ENCODE measurements at places on chromosomes 7 and 10.

GRCh38 chr7:152136686-152137085 lies 111.2 kb downstream of the GALNT11 start:
- no peak for DNase-seq

- no peak for DNase-seq
These were observed 39.5 kb downstream of the GSDME start for GRCh38 chr7:24717694-24718320.

DNA sequence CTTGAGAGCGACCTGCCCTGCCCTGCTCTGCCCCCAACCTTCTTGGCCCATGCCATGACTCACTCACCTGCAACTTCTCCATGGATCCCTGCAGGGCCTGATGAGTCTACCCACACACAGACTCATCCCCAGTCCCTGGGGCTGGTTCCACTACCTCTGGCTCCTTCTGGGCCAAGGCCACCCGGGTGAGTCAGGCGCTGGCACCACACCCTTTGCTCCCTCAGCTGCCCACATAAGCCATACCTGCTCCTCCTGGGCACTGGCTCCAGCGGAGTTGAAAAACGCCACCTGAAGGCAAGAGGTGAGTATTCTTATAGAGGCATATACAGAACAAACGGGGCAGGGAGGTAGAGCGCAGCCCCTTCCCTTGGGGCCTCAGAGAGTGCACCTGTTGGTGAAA lies 16.2 kb upstream of the MTPAP start:
- DNase-seq = no peak

DNA sequence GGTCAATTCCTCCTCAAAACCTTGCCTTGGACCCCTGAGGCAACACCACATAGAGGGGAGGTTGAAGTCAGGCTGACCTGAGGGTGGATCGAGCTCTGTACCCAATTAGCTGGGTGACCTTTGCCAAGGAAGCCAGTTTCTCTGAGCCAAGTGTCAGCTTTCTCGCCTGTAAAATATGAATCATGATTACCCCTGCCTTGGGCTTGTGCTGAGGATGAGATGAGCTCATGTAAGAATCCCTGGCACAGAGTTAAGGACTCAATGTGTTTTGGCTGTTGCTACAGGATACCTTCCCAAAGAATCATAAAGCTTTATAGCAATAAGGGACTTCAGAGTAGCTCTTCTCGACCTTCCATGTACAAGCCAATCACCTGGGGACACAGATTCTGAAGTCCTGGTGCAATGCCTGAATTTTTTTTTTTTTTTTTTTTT lies 43.5 kb upstream of the CACUL1 start:
- no peak for DNase-seq

DNA sequence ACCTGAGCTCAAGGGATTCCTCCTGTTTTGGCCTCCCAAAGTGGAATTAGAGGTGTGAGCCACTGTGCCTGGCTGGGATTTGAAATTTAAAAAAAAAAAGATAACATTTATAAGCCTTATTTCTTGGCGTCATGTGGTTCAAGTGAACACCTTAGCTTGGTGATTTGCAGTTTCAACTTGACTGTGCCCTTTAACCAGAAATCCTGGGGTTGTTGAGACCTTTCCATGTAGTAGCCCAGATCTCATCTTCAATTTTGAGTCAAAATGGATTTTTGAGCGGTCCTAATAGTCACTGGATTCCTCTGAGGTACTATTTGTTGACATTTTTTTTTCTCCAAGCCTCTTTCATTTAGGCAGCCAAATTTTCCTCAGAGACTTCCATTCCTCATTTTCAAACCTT lies 29.5 kb upstream of the FBXW4 start:
- no peak for DNase-seq

DNA sequence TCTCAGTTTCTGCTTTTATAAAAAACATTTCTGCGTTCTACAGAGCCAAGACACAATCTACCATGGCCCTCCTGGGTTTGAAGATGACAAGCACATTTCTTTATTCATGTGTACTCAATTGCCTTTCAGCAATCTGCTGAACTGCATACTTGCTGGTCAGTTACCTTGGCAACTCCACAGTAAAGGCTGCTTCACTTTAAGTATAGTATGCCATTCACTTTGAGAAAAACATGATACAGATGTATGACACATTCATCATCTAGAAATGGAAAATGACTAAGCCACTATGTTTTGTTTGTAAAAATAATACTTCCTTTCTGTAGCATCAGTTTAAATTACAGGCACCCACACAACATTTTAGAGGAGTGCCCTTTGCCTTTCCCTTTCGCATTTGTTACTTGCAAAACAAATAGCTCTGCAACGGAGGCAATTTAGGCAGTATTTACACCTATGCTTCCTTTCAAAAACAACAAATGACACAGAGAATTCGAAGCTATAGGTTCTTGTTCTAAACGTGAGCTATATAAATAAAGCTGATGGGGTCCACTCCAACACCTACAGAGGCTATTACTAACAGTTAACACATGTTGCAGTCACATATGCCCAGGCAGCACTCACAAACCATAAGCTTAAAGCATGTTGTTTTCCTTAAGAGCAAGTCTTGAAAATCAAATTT lies 23.5 kb downstream of the SGCE start:
- peak; percentile 16 for DNase-seq

DNA sequence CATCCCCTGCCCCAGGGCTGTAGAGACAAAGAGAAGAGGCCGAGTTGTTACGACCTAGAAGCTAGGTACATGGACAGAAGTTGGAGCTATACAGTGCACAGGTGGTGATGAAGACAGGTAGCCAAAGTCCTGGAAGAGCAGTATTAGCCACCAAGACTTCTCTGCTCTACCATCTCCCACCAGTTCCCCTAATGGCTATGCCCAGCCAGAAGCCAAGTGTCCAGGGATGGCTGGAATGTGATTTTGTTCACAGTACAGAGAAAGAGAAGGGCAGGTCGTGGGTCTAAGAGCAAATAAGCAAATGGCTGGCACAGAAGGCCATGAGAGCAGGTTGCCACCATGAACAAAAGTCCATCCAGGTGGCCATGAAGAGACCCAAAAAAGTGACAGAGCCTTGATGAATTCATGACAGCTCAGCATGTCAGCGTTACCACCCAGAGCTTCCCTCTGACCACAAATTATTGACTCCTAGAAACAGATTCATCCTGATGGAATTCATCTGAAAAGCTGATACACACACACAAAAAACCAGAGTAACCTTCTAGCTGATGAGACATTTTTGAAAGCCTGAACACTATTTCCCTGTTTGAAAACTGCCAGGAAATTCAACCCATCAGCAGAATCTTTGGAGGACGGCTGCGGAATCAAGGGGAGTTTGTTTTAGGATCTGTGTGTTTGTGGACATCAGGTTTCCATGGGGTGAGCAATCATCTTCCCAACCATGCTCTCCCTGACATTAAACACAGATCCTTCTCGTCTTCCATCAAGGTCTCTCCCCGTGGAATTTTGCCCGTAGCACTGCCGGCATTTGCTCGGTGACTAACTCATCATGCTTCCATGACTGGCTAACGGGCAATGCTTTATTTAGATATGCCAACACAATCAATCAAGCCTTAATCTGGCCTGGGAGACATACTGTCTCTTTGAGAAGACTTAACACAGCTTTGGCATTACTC lies 906.7 kb upstream of the AUTS2 start:
- DNase-seq = no peak

- DNase-seq = peak; percentile 88
These were observed at the start of gene ZNF503 for GRCh38 chr10:75401569-75402485. TSS of gene ZNF503 (minus strand) at chr10:75401764. CDS start at chr10:75401419, 345 bp downstream.

- DNase-seq = no peak
These were observed 85.8 kb downstream of the PAXIP1 start for GRCh38 chr7:154916856-154917807.

DNA sequence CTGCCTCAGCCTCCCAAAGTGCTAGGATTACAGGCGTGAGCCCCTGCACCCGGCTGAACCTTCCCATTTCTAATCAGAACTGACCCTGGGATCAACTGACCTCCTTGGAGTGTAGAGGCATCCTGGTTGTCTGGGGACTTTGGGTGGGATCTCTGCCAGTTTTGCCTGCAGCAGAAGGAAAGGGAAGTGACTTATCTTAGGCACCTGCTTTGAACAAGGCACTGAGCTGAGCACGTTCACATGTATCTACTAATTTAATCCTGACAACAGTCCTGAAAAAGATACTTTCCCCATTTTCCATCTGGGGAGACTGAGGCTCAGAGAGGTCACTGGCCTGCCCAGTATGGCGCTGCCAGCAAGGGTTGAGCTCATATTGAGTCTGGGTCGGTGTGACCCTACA lies 153.4 kb downstream of the CUX1 start:
- DNase-seq = no peak

DNA sequence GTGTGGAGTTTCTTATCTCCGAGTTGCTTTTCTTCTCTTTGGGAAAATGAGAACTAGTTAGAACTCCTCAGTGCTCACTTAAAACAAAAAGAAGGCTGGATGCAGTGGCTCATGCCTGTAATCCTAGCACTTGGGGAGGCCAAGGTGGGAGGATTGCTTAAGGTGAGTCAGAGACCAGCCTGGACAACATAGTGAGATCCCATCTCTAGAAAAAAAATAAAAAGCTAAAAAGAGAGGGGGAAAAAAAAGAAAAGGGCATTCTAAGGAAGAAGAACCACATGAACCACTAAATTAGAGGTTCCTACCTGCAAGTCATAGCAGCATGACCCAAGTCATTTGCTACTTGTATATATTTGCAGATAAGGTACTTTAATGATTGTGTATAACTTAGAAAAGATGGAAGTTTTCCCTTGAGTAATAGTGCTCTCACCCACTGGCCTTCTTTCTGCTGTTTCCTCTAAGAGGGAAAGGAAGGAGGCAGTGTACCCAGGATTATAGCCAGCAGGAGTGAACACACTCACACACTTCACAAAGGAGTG lies 87.8 kb downstream of the CCDC71L start:
- no peak for DNase-seq

DNA sequence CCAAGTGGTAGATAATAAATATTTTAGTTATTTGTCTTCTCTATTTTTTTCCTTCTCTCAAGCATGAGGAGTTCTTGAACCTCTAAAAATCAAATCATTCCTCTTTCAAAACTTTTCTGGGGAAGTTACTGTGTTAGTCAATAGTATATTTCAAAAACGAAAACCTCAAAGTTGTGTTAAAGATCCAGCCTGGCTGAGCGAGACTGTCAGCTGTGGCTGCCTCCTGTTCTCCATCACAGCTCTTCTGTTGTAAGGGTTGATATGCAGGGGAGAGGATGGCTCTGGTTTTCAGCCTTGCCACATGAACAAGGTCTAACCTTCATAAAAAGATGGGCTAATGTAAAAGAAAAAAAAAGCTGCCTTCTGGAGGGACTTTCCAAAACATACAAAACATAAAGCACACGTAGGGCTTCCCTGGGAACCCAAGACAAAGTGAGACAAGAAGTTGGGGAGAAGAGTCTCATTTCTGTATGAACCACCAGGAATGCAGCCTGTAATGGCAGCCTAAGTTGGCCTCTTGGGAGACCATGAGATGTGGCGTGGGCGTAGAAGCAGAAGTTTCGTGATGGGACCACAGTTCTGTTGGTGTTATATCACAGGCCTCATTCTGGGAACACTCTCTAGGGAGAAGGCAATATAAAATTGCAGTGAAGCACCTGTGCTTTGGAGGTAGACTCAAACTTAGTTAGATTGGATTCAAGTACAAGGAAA lies 77.9 kb upstream of the FHIP2A start:
- no peak for DNase-seq

DNA sequence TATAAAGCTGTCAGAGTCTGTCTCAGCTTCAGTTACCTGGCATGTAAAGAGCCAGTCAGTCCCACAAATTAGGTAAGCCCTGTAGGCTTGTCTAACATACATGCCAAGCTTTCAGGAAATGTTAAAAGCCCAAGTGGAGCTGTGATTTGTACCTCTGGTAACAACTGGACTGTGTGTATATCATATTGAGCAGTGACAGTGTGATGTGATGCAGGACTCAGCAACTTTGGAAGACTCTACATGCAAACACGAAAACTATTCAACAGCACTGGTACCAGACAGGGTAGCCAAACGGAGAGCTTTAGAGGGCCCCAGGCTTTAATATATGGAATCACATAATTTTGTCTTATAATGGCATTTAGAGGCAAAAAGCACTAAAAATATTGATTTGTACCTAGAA lies 587.9 kb downstream of the PHTF2 start:
- no peak for DNase-seq

DNA sequence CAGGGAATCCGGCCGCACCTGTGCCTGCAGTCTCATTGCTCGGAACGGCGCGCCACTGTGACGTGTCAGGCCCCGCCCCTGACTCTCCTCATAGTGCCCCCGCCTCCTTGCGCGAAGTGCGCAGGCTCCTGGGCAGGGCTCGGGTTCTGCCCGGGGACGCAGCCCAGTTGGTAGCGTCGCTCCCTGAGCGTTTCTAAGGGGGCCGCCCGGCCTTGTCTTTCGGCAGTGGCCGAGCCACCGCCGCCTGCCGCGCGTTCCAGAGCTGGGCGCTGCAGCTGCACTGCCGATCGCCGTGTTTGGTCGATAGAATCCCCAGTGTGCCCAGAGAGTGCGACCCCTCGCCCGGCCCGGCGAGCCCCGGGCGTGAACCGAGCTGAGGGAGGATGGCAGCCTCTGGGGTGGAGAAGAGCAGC lies at the start of gene KLHL7:
Gene KLHL7 (plus strand): TSS at position 142 of the 413 bp plus-strand sequence. CDS start 242 bp downstream, at position 384.
- DNase-seq = peak; percentile 94

Data from iPS-NIHi11 (cell line).